ENCODE measurements at places on chromosomes 6 and 20.
A peak's percentile ranks its signal among the peaks of the same experiment; 100 is the strongest.

GRCh38 chr20:61748376-61748775 lies 317.3 kb downstream of the TAF4 start:
- DNase-seq: no peak

DNA sequence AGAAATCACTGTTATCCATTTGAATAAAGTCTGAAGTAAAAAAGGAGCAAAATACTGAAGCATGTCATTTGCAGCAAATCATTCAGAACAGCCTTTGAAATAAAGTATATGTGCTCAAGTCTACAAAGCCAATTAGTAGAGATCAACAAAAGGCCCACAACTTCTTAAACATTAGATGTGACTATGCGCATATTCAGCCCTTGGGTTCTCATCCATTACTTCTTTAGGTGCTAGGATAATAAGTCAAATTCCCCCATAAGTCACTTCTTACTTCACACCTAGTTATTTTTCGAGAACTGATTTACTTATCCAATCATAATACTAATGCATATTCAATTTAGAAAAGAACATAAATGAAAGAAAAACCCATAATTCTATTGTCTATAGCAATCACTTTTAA lies 31.0 kb downstream of the PHIP start:
- DNase-seq: no peak

DNA sequence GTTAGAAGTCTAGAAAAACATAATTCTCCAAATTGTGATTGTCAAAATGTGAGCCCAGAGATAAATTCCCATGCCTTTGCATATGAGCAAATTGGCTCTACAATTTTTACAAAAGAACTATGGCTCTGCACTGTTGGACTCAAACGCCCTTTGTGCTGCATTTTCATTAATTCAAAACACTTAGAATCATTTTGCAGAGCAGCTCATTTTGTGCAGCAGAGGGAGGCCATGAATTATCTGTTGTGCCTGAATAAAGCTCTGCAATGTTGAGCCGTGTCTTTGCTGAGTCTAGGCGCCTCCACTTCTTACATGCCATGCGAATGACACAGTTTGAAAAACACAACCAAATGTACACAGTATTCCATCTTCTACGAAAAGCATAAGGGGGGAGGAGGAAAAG lies 230.2 kb downstream of the PRKN start:
- DNase-seq: no peak

DNA sequence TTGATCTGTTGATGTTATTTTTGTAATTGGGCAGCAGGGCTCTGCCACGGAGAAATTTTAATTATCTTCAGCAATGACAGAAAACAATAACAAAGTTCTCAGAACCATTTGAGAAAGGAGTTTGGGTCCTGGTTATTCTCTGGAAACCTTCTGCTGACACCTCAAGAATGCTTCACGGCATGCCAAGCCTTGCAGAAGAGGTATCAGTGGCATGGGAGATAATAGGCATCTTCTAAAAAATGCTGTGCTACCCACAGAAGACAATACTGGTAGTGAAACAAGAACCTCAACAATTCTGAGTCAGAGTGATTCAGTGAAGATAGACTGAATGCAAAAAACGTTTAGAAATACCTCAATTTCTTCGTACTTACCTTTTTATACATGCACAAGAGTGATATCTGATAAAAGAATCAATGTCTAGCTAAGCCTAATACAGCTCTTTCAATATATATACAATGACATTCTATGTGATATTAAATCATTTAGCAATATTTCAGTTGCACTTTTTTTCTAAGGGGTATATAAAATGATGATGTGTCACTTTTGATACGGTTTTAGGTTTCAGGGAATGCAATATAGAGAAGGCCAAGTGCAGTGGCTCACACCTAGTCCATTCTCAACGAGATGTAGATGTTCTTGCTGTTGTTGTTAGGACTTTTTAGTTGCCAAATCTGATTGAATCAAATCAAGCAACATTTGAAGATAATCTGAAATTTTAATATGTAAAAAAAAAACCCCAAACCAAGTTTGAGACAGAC lies 110.4 kb upstream of the COL21A1 start:
- peak; percentile 77 for DNase-seq

DNA sequence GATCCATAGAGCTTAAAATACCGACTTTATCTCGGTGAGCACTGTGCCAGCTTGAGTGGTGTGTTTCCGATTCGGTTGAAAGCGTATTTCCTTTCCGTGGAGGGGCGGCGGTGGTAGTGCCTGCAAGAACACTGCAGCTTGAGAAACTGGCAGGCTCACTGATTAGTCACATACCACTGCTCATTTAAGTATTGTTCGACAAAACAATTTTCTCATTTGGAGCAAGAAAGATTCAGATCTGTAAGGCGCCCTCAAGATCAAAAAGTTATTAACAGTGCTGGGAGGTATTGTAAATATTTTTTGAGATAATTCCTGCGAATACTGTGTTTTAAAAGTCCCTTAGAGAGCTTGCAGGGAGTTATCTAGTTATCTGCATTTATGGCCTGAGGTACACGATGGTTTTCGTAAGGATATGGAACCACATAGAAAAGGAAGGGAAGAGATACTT lies 1.3 kb downstream of the MAPK14 start:
- peak; percentile 77 for DNase-seq

DNA sequence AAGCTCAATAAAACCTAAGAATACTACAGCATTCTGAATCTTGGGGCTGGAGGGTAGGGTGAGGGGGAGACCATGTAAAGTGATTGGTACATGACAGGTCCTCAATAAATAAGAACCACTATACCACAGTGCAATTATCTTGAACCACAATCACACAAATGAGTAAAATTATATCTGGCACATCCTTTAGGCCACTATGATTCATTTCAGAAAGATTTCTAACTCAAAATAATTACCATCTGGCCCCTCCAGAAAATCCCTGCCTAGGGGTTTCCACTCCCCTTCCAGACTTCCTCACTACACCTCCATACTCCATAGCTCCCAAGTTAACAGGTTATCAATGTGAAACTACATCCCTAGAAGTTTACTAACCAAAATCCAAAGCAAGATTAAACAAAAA lies 19.7 kb downstream of the AKIRIN2 start:
- peak; percentile 59 for DNase-seq

GRCh38 chr6:86856379-86856778 lies 80.9 kb upstream of the HTR1E start:
- no peak for DNase-seq

- no peak for DNase-seq
Observed at GRCh38 chr6:166662690-166663089, 35.6 kb upstream of the RPS6KA2 start.

- no peak for DNase-seq
Observed at GRCh38 chr6:22326500-22326899, 29.7 kb upstream of the PRL start.

Data from HT1080 (cell line).